AG10803 (cell line): ENCODE measurements at places on chromosomes 1 and 21.

DNA sequence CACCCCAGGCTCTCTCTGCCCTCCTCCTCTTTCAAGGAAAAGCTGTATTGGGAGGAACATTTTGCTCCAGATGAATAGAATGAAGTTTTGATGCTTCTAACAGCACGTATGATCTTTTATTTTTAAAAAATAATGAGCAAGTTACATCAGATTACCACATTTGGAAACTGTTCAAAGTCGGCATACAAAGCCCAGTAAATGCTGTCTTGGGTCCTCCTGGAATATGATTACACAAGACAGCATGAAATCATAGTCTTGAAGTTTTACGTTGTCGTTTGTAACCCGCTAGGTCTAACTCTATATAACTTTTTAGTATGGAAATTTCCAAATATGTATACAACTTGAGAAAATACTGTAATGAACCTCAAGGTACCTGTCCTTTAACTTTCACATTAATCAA is 385.6 kb downstream of the HLX start:
- DNase-seq, result peak; percentile 45

DNA sequence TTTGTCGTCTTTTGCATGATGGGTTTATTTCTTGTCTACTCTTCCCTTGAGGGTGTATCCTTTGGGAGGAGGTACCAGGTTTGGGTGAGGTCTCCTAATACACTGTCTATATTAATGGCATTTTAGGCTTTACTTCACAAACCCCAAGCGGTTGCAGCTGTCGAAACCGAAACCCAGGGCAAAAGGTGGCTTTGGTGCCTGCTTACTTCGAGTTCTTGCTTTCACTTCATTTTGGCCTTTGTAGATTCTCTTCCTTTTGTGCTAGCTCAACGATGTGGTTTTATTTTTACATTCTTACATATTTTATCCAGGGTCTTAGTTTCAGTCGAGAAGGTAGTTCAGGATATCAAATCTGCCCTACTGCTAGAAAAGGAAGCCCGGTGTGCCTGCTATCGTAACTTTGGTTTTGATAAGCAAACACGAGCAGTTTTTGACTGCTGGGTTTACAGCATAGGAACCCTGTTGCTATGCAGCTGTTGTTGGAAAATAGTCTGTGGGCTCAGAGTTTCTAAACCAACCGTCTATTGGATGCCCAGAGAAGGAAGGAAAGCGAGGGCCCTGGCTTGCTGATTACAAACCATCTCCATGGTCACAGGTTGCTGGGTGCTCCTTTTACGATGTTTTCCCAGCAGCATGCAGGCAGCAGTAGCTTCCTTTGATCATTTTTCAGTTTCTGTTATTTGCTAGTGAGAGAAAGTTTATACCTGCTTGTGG is 9.8 kb upstream of the TSPAN2 start:
- DNase-seq, result peak; percentile 69

DNA sequence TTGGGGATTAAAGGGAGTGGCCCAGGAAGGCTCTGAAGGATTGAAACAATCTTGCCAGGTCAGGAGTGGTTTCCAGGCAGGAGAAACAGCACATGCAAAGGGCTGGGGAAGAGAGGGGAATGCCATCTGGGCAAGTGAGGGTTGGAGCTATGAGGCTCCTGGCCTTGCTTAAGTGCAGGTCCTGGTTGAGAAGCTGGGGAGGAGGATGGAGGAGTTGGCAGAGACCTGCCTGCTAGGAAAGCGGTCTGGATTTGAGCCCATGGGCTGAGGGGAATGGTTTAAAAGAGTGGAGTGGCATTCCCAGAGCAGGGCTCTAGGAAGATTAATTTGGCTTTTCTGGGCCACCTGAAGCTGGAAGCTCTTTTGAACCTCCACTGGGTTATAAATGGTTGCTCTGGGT is 9.2 kb downstream of the IGSF21 start:
- no peak for DNase-seq

GRCh38 chr21:41754479-41754891 is 12.4 kb downstream of the RIPK4 start:
- no peak for DNase-seq

- DNase-seq, result no peak
Observed at GRCh38 chr1:211548321-211549091, 30.5 kb downstream of the SLC30A1 start.

- peak; percentile 56 for DNase-seq
Observed at GRCh38 chr1:77605246-77606026, 77.0 kb downstream of the ZZZ3 start.

DNA sequence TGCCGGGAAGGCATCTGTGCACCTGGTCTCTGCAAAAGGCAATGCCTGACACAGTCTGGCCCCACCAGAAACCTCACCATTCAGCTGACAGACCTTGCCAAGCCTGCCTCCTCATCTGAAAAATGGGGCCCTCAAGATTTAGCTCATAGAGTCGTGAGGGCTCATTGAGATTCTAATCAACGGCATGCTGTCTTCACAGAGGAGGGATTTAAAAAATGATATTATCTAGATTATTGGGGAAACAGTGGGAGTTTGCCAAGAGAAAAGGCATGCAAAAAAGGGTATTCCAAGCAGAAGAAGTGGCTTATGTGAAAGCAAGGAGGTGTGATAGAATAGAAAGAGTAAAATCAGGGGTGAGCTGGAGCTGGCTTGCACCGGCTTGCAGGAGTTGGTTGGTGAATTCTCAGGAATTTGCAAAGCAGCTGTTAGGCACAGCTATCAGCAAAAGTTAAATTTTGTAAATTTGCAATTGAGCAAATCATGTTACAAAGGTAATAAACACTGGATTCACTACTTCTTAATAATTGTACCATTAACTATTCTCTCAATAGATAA is 91.7 kb upstream of the WNT4 start:
- DNase-seq, result no peak

DNA sequence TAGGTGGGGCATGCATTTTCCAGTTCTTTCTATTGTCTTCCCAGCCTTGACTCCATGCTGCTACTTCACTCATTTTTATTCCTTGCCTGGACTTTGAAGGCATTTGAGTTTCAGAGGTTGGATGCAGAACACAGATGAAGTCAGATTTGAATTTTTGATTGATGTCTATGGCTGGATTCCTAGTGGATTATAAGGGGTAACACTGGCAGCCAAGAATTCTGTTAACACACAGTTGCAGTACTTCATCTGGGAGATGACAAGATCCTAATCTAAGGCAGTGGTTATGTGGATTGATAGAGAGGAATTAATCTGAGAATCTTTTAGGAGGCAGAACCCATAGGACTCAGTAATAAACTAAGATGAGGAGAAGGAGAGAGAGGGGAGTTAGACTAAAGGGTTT is 439.0 kb upstream of the USP24 start:
- DNase-seq, result no peak

DNA sequence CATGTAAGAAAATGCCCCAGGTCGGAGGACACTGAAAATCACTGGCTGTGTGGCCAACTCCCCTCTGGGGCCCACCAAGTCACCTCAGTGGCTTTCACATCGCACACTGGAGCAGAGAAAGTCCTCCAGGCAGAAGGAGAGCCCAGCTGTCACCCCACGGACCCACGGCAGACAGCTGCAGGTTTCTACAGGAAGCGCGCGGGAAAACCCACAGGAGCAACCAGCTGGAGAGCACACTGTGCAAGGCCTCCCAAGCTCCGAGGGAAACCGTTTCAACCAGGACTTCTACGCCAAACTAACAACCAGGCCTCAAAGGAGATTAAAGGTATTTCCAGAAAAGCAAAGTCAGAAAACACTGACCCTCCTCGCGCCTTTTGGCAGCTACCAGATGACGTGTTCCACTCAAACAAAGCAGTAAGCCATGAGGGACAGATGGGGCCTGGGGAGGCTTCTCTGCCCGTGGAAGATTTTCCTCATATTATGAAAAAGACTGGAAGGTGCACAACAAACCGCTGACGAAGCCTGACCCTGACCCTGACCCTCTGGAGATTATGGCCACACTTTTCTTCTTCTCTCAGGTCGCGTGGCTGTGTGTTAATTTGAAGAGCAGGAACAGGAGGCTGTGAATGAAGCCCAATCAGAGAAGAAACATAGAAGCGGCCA is 21.0 kb downstream of the WDR4 start:
- DNase-seq, result no peak

DNA sequence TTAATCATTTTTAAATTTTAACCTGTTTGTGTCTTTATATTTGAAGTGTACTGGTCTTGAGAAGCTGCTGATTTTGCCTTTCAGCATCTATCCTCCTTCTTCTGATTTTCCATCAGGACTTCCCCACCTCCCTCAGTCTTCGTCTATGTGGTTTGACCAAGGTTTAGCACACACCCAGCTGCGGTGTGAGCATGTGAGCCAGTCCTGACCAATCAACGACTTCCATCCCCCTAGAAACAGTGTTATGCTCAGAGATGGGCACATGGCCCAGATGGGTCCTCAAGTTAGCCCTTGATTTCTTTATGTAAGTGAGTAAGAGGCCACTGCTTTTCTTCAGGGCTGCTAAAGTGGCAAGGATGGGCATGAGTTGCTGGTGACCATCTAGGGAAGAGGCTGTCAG is 190.8 kb downstream of the MATN1 start:
- DNase-seq, result no peak

DNA sequence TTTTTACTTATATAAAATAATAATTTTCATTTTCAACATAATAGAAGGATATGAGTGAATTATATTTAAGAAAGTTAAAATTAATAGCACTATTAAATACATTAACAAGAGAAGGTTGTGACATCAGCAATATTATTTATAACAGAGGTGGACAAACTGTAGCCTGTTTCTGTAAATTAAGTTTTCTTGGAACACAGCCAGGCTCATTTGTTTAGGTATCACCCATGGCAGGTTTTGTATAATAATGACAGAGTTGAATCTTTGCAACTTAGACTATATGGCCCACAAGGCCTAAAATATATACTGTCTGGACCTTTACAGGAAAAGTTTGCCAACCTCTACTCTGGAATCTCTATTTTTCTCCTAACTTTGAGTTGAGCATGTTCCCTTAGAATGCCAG is 42.8 kb upstream of the CACYBP start:
- no peak for DNase-seq

DNA sequence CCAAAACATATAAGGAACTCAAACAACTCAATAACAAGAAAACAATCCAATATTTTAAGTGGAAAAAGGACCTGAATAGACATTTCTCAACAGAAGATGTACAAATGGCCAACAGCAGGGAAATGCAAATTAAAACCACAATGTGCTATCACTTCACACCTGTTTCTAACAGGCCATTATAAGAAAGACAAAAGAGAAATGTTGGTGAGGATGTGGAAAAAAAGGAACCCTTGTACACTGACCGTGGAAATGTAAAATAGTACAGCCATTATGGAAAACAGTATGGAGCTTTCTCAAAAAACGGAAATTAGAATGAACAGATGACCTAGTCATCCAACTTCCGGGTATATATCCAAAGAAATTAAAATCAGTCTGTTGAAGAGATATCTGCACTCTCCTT is 37.8 kb upstream of the CD2 start:
- no peak for DNase-seq

DNA sequence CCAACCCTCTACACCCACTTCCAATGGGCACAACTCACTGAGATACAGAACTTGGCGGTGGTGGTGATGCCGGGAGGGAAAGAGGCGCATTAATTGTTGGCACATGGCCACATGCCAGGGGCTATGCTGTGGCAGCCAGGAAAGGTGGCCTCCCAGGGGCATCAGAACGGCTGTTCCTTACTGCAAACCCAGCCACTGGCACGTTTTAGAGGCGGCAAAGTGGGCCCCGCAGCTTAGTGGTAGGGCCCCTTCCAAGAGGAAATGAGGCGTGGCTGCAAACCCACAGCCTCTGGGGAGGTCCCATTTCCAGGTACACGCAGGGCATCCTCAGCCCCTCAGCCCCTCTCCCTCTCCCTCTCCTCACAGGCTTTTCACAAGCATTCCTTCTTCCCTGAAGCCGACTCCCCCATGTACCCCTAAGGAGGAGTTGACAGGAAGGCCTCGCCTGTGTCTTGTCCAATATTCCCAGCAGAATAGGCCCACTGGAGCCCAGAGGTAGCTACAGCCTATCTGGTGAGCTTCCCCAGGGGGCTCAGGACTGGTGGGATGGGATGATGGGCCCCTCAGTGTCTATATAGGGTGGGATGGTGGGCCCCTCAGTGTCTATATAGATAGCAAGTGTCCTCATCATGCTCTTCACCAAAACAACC is 166.2 kb downstream of the CLIC6 start:
- DNase-seq, result no peak
